ENCODE measurements at places on chromosomes 1 and 21. TPM values are rescaled to one million over a fixed set of nuclear protein-coding genes. Genes with fewer than 3 reads are reported as not detected.

DNA sequence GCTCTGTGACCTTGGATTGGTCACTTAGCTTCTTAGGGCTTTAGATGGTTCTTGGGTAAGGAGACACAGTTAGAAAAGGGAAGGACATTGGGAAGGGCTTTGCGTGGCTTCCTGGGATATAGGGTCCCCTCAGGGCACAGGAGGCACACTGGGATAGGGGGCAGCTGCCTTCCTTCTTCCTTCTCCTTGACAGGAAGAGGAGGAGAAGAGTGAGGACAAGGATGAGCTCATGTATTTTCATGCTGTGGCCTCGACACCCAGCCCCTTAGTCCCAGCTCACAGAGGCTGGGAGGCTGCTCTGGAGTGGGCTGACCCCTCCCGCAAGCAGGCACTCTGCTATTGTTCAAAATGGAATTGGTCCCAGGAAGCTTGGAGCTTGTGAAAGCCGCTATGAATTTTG, 45.7 kb upstream of the POU3F1 start:
- DNase-seq = no peak

The HPCAL4 gene
- not detected for total RNA-seq

GRCh38 chr1:115744646-115745275, 23.8 kb downstream of the CASQ2 start:
- DNase-seq = no peak

The KLHDC8A gene
- total RNA-seq = not detected

- DNase-seq = no peak
Measured at GRCh38 chr1:50371749-50372148, 51.5 kb downstream of the DMRTA2 start.

GRCh38 chr1:48568501-48568900, 96.5 kb upstream of the SPATA6 start:
- DNase-seq = no peak

DNA sequence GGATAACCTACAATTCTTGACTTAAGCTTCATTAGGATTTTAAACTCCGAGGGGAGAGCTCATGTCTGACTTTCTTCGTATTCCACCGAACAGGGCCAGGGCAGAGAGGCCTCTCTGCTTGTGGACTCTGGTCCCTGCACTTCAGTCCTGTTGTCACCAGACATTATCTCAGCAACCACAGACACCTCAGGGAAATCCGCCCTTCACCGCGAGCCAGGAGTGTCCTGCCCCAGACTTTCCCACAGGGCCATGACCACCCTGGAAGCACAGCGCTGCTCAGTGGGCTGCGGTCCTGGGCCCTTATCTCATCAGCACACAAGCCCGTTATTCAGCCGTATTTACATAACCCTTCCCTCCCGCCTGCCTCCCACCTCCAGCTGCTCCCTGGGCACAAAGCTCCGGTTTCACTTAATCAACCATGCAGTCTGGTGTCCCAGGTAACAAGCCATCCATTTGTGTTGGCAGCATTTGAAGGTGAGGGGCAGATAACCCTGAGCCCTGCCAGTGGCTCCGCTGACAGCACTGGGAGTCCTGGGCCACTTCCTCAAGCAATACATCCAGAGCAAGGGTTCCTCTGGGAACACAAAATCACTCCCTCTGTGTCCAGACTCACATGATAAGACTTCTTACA, 122.8 kb upstream of the RAB4A start:
- DNase-seq = no peak

The OR6K3 gene
- not detected for total RNA-seq

GRCh38 chr1:219782311-219782710, 146.0 kb downstream of the SLC30A10 start:
- DNase-seq = no peak
